ENCODE measurements at places on chromosomes 1 and 21.
A peak's percentile ranks its signal among the peaks of the same experiment; 100 is the strongest.

GRCh38 chr21:37647781-37648180 lies 268.5 kb downstream of the KCNJ6 start:
- no peak for DNase-seq

DNA sequence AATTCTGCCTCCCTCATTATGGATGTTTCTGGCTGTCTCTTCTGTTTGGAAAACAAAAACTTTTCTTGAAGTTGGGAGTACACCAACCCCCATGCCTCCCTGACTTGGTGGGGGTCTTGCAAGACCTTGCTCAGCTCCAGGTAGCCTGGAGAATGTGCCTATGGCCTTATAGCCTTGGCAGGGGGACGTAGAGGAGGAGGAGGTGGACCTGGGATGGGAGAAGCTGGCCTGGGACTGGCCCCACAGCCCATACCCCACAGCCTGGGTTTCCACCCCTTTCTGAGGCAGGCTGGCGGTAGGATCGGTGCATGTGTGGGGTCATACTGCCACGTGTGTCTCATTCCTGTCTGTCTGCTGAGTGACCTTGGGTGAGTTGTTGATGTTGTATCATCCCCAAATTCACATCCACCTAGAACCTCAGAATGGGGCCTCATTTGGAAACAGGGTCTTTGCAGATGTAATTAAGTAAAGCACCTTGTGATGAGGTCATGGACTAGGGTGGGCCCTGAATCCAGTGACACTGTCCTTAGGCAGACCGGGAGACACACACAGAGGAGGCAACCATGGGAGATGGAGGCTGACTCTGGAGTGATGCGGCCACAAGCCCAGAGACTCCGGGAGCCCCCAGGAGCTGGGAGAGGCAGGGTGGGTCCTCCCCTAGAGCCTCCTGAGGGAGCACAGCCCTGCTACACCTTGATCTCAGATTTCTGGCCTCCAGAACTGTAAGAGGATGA lies 18.5 kb downstream of the OBSCN start:
- no peak for DNase-seq

- no peak for DNase-seq
These were observed 1.3 kb downstream of the NEK7 start for GRCh38 chr1:198157847-198158725.

- DNase-seq: no peak
These were observed 1.7 kb downstream of the ACTRT2 start for GRCh38 chr1:3022976-3023375.

DNA sequence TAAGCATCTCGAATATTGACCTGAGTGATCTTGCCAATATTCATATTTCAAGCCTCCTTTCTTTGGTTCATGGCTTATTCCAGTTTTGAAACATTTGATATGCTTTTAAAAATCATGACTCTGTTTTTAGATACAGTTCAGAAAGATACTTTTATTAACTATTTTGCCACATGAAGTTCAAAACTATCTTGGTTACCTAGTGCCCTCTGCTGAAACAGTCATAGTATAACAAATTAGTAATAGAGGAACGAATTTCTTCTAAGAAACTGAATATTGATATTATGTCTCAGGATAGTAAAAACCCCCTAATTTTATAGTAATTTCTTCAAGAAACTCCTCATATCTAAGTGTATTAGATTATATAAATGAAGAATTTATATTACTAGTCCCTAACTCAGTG lies 52.6 kb upstream of the RC3H1 start:
- DNase-seq: peak; percentile 10

- no peak for DNase-seq
These were observed 508.9 kb upstream of the PKN2 start for GRCh38 chr1:88175120-88175630.

GRCh38 chr1:161946071-161946987 lies 77.3 kb downstream of the OLFML2B start:
- DNase-seq: no peak

DNA sequence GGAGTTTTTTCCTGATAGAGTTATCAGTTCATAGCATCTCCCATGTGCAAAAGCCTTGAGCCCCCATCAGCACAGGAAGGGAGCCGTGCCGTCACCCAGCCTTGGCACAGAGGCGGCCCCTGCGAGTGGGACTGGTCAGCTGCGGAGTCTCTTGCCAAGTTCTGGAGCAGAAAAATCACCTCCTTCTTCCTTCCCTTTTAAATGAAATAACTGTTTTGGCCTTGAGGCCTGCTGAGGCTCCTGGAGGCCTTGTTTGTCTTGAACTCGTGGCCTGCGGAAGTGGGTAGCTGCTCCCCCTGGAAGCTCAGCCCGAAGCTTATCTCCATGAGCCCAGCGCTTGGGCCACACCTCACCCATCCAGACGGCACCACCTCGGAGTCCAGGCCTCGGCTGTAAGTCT lies 145.7 kb upstream of the TMEM51 start:
- DNase-seq: no peak

DNA sequence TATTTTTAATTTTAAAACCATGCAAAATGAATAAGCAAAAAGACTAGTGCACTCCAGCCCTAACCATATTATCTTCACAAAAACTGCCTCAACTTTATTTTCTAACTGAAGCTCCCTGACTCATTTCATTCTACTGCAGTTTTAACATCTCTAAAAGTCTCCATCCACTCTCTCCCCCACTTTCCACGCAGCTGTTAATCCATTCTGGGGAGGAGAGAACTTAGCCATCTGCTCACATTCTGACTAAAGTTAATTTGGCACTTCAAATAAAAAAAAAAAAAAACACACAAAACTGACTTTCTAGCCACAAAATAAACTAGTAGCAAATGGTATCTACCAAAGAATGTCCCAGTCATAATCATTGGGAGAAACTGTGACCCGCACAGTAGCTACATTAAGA lies 5.4 kb upstream of the MYBPHL start:
- DNase-seq: no peak

DNA sequence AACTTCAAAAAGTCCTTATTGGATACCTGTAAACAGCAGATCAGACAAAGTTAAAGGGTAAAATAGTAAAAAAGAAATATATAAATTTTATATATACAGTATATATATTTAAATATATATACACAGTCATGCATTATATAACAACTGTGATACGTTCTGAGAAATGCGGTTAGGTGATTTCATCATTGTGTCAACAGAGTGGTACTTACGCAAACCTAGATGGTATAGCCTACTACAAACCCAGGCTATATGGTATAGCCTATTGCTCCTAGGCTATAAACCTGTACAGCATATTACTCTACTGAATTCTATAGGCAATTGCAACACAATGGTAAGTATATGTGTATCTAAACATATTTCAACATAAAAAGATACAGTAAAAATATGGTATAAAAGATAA lies 222.7 kb downstream of the NUF2 start:
- no peak for DNase-seq

- peak; percentile 33 for DNase-seq
These were observed at the start of gene LBR for GRCh38 chr1:225427235-225428067. Gene LBR (minus strand): TSS chr1:225428038. CDS start chr1:225424075, 3,963 bp downstream.

GRCh38 chr1:47944561-47944960 lies 52.6 kb downstream of the TRABD2B start:
- no peak for DNase-seq

DNA sequence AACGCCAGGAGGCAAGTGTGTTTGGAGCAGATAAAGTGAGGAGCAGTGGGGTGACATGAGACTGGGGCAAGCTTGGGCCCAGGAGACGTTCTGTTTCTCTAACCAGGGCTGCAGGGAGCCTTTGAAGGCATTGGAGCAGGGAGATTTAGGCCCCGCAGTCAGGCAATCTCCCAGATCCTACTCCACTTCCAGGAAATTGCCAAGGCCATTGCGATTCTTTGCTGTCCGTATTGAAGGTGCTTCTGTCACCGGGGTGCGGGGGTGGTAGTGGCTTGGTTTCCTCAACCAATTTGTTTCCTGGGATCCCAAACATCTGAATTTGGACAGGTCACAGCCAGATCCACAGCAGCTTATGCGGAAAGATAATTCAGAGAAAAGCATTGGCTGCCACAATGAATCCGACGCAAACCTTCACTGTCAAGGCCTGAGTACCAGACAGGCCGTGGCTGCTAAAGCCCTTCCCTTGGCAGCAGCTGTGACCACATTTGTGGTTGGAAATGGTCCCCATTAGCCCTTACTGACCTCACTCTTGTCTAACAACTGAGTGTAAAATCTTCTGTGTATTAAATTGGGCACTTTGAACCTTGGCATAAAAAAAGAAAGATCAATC lies 385.6 kb downstream of the PTPRU start:
- DNase-seq: no peak

DNA sequence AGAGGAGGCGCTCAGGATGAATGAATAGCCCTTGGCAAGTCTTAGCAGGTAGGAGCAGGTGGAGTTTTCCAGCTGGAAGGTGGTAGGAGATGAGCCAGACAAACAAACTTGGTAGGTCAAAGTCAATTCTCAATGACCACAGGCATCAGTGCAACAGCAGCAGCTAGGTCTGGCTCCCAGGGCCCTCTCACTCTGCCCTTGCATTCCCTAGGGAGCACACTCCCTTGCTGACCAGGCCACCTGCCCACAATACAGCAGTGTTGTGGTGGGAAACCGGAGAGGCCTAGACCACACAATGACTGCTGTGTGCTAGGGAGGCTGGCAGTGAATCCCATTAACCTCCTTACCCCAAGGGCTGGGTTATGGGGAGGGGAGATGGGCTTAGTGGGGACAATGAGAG lies 13.0 kb upstream of the PAQR6 start:
- no peak for DNase-seq

DNA sequence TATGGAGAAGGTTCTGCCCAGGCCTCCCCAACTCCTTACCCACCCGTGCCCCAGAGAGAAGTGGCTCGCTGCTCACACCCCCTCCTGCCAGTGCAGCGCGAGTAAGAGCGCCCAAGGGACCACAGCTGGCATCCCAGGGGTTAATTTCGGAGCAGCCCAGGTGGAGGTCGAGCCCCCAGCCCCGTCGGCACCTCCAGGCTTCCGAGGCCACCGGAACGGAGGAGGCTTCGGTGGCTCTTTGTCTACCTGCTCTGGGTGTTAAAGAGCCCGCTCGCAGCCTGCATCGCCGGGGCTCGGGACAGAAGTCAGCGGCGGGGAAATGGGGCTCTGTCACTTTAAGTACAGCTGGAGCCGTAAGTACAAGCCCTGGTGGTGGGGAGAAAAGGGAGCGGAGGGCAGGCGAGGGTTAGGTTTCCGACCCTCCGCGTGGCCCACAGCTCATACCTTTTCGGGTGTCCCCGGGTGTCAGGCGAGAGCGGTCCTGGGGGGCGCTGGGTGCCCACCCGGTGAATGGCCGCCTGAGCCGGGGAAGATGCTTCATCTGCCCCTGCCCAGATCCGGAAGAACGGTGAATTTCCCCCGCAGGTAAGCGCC lies 89.4 kb upstream of the IPO9 start:
- DNase-seq: no peak

DNA sequence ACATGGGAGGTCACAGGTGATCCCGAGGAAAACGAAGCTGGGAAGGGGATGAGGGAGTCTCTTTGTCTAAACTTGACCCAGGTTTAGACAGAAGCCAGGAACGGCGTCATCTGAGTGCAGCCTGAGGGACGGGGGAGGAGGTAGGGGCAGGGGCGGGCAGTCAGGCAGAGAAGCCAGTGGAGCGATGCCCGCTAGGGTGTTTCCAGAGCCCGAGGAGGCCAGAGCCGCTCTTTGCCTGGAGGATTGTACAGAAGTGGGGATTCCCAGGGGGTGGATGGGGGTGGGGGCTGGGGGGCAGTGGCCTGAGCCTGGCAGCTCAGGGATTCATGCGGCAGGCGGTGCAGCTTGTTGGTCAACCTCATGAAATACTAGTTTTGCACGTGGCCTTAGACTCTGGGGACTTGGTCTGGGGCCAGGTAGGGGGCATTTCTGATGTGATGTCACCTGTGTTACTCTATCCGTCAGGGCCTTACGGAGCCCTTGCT lies 58.4 kb downstream of the VPS26C start:
- no peak for DNase-seq

GRCh38 chr1:21437341-21437640 lies 2.6 kb upstream of the NBPF3 start:
- DNase-seq: no peak

DNA sequence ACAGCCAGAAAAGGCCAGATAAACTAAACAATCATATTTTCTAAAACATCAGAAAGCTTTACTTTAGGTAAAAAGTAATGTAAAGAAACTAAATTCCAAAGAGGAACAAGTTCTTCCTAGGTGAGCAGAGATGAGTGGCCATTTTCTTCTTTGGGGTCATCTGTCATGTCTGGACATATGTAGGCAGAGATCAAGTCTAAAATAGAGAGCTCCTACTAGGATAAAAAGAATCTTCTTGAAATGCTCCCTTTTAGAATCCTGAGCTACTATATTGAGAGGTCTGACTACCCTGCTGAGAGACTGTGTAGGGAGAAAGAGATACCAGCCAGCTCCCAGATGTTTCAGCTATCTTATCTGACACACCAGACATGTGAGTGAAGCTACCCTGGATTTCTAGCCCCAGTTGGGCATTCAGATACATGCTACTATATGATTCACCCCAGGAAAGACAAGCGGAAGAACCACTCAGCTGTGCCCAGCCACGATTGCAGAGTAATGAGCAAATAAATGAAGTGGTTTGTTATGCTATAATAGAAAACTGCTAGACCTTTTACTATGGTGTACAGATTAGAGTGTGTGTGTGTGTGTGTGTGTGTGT lies 80.1 kb downstream of the TTLL7 start:
- DNase-seq: no peak

- no peak for DNase-seq
These were observed 775 bp upstream of the AIM2 start for GRCh38 chr1:159077120-159077961.

DNA sequence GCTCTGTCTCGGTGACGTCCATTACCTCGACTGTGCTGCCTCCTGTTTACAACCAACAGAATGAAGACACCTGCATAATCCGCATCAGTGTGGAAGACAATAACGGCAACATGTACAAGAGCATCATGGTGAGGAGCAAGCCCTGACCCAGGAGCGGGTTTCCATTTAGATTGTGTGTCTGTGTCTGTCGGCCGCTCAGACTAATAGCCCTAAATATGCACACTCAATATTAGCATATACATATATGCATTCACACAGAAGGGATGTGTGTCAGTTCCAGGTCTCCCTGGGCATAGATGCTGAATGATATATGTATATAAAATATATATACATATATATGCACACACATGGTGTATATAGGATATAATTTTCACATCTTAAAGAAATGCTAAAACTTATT lies 111.7 kb downstream of the RGL1 start:
- DNase-seq: no peak

DNA sequence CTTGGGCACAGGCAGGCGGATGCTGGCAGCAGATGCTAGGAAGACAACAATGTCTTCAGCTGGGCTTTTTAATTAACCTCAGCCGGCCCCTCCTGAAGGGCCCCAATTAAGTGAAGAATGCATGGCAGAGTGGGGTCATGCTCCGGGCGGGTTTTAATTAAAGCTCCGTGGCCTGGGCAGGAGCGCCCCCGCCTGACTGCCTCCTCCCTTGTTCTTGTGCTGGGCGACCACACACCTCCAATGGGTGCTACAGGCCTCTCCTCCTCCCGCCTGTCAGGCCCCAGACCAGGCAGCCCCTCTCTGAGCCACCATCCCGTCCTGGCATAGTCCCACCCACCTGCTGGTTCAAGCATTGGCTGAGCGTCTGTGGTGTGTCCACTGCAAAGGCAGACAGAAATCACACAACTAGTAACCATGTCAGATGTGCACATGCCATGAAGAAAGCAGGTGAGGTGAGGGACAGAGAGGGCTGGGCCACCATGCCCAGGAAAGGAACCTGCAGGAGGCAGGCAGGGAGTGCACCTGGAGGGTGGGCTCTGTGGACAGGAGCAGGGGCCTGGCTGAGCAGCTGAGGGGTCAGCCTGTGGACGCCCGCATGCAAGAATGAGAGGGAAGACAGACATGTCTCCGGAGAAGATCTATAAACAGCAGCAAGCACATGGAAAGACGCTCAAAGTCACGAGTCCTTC lies 8.5 kb upstream of the ARF1 start:
- DNase-seq: no peak
